Mucosa of descending colon (tissue), 3 donors: ENCODE measurements at places on chromosomes 1 and 21. TPM values are rescaled to one million over a fixed set of nuclear protein-coding genes. Genes with fewer than 3 reads are reported as not detected.

The KCNK1 gene
- total RNA-seq, result 22.2 TPM

- DNase-seq, result no peak
Observed at GRCh38 chr1:60431593-60431992, 358.0 kb upstream of the C1orf87 start.

DNA sequence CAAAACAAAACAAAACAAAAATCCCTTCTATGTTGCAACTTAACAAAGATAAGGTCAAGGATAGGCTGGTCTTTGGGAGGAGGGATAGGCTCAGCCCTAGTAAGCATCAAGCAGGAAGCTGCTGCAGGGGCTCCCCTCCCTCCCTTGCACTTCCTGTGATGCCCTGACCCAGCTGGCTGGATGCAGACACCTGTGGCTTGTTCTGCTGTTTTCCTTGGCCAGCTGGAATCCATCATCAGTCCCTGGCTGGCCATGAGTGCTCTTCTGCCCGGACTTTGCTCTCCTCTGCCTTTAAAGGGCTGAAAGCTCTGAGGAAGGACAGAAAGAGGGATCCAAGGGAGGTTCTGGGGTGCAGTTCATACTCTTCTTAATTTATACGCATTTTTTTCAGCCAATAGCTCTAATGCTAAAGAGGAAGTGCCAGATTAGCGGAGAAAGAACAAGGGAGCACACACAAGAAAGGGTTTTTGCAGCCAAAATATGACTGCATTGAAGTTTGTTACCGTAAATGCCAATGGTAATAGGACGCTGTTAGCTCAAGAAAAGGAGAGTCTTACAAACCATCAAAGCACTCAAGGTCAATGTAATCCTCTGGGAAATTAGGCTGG, 19.9 kb upstream of the UBE2U start:
- DNase-seq, result no peak

GRCh38 chr1:94130851-94131595, 10.1 kb upstream of the ABCA4 start:
- DNase-seq, result no peak

The CDCA8 gene
- total RNA-seq, result 10.1 TPM
